Progenitor cell of endocrine pancreas (in vitro differentiated cells): ENCODE measurements at places on chromosomes 2 and 18. TPM values are rescaled to one million over a fixed set of nuclear protein-coding genes. Genes with fewer than 3 reads are reported as not detected.

DNA sequence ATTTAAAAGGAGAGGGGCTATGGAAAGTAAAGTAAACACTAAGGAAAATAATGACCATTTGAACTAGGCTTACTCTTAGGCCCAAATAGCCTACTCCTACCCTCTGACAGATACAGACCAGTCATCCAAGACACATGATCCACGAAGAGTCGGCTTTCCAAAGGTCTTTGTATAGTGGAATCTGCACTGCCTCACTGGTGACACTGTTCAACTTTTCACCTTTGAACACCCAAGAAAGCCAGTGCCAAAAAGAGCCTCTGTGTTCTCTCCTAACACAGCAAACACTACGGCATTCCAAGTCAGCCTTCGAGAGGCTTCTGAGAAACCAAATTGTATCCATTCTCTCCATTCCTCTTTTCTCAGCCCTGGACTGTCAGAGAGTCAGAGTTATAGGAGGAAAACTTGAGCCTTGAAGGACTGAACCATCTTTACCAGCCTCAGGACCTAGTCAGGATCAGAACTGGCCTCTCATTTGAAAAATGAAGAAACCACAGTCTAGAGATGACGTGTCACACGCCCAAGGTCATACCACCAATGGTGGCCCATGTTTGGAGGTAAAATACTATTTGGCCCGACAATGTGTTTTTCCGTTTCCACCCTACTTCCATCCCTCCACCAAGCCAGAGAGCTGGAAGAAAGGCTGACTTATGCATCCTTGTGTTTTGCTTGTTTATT lies 267.4 kb upstream of the ACVR2A start:
- DNase-seq, result no peak
- H3K27me3 ChIP-seq, result no peaks in the 10 kb centered on the region
- no peaks in the 10 kb centered on the region for H3K36me3 ChIP-seq
- H3K4me3 ChIP-seq, result no peak overlapping the region
- no peaks in the 10 kb centered on the region for H3K4me1 ChIP-seq

DNAJC10 gene
- 261 and 262 TPM in 2 replicates for total RNA-seq

SLC30A3 gene
- not detected in 2 replicates for total RNA-seq

GRCh38 chr18:44887227-44887631 lies 206.5 kb downstream of the SETBP1 start:
- H3K27me3 ChIP-seq, result no peaks in the 10 kb centered on the region
- peaks cover 23% of the 10 kb centered on the region for H3K4me1 ChIP-seq
- DNase-seq, result no peak

DNA sequence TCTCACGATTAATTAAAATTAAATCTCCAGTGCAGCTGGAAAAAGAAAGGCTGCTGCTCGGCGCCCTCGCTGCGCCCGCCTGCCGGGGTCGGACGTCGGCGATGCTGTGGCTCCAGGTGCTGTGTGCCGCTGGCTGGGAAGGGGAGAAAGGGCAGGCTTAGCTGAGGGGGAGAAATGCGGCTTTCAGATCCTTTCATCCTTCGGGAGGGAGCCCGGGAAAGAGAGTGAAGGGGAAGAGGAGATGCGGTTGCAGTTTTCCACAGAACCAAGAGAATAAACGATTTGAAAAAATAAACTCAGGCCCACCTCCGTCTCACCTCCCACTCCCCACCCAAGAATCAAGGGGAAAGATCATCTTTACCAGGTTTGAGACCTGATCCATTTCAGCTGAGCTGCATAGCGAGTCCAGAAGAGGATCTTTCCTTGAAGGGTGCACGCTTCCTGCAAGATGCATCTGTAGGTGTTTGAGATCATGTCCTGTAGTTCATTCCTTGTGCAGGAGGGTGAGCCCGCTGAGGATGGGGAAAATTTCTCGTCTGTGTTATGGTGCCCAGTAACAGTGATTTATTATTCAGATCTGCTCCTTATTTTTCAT lies 495 bp downstream of the TMEM169 start:
- peak overlapping the region; percentile 78 for H3K4me3 ChIP-seq
- DNase-seq, result no peak
- H3K4me1 ChIP-seq, result peaks cover 31% of the 10 kb centered on the region
- H3K36me3 ChIP-seq, result no peaks in the 10 kb centered on the region
- peak overlapping the region; percentile 95 for H3K27ac ChIP-seq

GRCh38 chr2:202344178-202344577 lies 31.9 kb upstream of the BMPR2 start:
- H3K4me1 ChIP-seq, result no peaks in the 10 kb centered on the region
- no peak for DNase-seq
- no peaks in the 10 kb centered on the region for H3K27me3 ChIP-seq
- no peak overlapping the region for H3K27ac ChIP-seq
- no peak overlapping the region for H3K4me3 ChIP-seq
- no peaks in the 10 kb centered on the region for H3K36me3 ChIP-seq

DNA sequence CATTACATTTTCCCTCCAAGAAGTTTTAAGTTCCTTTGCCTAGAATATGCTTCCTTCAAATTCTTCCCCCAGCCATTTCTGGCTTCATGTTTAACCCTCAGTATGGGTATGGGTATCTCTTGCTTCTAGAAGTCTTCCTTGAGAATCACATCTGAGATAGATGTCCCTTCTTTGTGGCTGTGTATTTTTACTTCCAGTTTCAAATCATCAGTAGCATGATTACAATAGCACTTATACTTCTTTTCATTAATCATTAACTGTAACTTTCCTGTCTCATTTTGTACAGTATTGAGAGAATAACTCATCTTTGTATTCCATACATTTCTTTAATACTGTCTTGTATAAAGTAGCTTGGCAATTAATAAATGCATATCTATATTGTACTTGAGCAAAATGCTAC lies 17.3 kb upstream of the PDE1A start:
- DNase-seq, result no peak
- no peak overlapping the region for H3K27ac ChIP-seq
- H3K36me3 ChIP-seq, result no peaks in the 10 kb centered on the region
- H3K4me3 ChIP-seq, result no peak overlapping the region

GRCh38 chr2:184780384-184780783 lies 182.1 kb downstream of the ZNF804A start:
- no peak overlapping the region for H3K27ac ChIP-seq
- H3K36me3 ChIP-seq, result no peaks in the 10 kb centered on the region
- no peak overlapping the region for H3K4me3 ChIP-seq
- no peaks in the 10 kb centered on the region for H3K27me3 ChIP-seq
- no peaks in the 10 kb centered on the region for H3K4me1 ChIP-seq
- no peak for DNase-seq

CNTNAP5 gene
- total RNA-seq, result 5.3 and 8.9 TPM in 2 replicates

DNA sequence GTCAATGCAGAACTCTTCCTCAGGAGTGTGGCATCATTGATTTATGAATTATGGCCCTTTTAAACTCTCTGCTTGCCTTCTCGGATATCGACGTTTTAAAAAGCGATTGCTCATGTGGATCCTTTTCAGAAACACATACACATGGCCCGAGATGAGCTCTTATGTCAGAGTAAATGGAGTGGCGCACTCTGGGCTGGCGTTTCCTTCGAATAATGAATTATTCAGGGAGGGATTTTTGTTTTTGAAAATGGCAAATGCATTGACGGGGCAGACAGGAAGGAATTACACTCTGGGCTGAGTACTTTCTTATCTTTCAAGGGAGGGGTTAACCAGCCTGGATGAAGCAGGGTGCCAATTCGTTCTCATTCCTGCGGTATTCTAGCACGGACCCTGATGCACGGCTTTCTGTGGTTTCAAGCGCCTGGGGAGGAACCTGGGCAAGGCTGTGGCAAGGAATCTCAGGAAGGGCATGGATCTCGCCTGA lies 142.7 kb downstream of the PRKCE start:
- no peaks in the 10 kb centered on the region for H3K36me3 ChIP-seq
- H3K4me1 ChIP-seq, result peaks cover 1% of the 10 kb centered on the region
- no peak overlapping the region for H3K27ac ChIP-seq
- H3K27me3 ChIP-seq, result peaks cover 9% of the 10 kb centered on the region

DNA sequence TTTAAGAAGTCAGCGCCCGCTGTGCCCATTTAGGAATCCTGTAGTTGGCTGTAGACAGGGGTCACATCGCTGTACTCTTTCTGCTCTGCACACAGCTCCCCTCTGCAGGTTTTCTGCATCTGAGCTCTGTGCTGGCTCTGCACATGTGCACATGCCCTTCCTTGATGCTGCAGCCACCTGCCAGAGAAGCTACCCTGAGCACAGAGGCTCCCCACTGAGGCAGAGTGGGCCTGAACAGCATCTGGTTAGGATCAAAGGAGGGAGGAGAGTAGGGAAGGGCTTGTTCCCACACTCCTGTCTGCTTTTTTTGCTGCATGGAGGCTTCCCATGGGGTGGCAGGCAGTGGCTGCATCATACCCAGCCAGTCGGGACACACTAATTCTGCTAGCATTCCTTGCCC lies 238.9 kb downstream of the FHOD3 start:
- no peak for DNase-seq
- H3K27me3 ChIP-seq, result no peaks in the 10 kb centered on the region
- H3K36me3 ChIP-seq, result no peaks in the 10 kb centered on the region

SFT2D3 gene
- 13.7 and 15.3 TPM in 2 replicates for total RNA-seq

- no peak overlapping the region for H3K4me3 ChIP-seq
- H3K36me3 ChIP-seq, result peaks cover 4% of the 10 kb centered on the region
- H3K4me1 ChIP-seq, result peaks cover 1% of the 10 kb centered on the region
- peak overlapping the region; percentile 56 for H3K27ac ChIP-seq
- no peaks in the 10 kb centered on the region for H3K27me3 ChIP-seq
- DNase-seq, result no peak
Measured at GRCh38 chr2:25954199-25954752, 28.0 kb downstream of the KIF3C start.
